Activated T-cell treated with anti-CD3 and anti-CD28 coated beads, Interleukin-2, amount 50 U/mL, for 4 hours (primary cell): ENCODE measurements at places on chromosomes 3 and 15. TPM values are rescaled to one million over a fixed set of nuclear protein-coding genes. Genes with fewer than 3 reads are reported as not detected.

DNA sequence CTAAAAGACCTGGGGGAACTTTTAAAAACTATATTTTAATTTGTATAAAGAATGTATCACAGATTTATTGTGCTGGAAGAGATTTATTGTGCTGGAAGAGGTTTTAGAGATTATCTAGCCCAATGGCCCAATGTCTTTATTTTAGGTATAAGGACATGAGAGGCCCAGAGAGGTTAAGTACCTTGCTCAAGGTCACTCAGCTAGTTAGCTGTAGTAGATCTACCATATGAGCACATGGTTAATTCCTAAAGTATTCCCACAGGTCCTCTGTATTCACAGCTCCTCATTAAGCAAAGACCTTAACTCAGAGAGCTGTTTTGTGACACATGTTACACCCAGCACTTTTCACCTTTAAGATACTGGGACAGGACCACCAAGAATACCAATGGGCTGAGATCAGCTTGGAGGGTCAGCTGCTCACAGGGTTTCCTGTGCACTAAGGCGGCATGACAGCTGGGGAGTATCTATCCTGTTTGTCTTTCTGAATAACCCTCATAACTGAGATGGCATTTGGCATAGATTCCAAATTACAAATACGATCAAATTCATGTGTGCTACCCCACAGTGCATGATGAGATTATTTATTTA, 143.1 kb upstream of the TBL1XR1 start:
- DNase-seq = no peak

DNA sequence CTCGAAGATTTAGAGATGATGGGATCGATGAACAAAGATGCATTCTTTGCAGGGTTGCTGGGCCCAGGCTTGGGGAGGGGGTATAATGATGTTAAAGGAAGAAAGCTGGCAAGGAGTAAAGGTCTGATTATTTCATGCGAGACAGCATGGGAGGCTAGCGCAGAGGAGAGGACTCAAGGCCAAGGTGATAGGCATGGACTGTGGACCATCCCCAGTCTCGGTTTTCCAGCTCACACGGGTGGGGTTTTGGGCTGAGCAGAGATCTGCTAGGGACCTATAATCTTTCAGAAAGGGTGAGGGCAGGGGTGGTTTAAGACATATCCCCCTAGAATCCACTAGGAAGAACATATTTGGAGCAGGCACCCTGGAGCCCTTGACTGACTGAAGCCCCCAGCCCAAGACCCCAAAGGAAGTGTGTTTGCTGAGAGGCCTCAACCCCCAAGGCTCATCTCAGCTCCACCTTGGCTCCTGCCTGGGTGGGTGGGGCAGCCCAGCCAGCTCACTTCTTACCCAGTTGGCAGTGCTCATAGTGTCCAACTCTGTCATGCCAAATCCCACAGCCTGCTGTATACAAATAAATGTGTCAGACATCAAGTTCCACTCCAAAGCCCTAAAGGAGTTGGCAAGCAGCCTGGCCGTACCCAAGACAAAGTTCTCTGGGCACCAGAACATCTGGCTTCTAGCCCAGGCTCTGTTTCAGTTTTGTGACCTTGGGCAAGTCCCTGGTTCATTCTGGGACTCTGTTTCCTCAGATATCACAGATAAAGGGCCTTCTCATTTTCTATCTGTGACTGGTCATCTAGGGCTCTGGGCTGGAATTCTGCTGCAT, 17.9 kb downstream of the ACSBG1 start:
- DNase-seq = no peak

- no peak for DNase-seq
These were observed 355.8 kb upstream of the SATB1 start for GRCh38 chr3:18780959-18781358.

DNA sequence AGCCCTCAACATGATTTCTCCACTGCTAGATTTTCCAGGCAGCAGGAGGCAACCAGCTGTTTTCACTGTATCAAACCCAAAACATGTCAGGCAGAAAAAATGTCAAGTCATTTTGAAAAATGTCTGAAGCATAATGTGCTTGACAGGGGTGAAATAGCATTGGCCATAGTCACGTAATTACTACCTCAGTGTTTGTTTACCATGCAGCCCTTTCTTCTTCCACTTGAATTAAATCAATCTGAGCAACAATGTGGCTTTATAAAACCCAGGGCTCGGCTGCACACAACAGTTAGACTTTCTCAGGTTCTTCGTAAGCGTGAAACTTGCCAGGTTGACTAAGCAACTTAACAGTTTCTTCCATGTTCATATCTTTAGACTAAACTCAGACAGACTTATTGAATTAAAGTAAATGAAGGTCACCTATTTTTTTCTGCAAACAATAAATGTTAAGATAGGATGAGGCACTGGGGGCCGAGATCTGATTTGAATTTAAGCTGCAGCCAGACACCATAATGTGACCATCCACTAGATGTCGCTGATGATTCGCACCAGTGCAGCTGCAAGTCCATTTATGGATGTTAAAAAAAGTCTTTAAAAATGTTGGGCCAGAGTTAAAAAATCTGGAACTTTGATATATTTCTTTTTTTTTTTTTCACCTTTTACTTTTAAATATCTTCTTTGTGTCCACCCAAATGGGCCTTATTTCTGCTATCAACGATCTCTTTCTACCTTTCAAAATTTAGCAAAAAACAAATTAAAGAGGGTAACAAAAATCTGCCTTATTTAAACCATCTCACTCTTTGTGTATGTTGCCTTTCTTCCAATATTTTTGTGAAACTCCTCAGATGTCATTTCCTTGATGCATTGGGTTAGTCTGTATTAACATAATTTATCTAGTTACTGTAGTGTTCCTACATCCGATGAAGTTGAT, 305.9 kb downstream of the CACNA2D3 start:
- no peak for DNase-seq

- DNase-seq = no peak
These were observed 107.8 kb downstream of the MEGF11 start for GRCh38 chr15:66145726-66146182.

The PLA2G4B gene
- total RNA-seq = 3.6 TPM
